ENCODE measurements at places on chromosomes 3 and 15.

DNA sequence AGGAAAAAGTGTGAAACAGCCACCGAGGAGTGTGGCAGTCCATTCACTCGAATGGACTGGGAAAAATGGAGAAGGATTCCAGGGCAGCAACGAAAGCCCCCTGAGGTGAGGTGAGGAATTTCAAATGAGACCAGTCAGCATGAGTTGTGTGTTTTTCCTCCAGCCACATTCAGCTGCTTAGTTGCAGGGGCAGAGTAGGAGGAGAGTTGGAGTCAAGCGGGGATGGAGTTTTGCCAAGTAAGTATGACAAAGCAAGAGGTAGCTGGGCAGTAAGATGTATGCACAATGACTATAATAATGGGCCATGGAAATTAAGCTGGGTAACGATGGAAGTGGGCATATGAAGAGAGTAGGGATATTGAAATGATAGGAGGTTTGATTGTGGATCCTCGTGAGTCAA, 64.4 kb downstream of the CCDC54 start:
- DNase-seq: no peak

DNA sequence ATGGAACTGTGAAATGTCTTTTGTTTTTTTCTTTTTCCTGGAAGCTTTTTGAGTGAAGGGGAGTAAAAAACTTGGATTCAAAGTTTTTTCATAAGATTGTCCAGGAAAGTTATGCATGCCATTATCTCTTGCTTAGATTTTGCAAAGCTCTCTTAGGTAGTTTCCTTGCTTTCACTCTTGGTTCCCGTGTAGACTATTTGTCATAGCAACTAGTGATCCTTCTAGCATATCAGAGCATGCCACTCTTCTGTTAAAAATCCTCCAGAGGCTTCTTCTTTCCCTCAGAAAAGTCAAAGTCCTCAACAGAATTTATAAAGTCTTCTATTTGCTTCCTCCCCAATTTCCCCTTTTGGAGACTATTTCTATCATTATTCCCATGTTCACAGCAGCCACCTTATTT, 21.1 kb downstream of the GTF2E1 start:
- no peak for DNase-seq

- no peak for DNase-seq
Measured at GRCh38 chr3:127911421-127911931, 3.6 kb upstream of the KBTBD12 start.

- DNase-seq: no peak
Measured at GRCh38 chr3:128933922-128934253, 54.5 kb downstream of the ACAD9 start.

DNA sequence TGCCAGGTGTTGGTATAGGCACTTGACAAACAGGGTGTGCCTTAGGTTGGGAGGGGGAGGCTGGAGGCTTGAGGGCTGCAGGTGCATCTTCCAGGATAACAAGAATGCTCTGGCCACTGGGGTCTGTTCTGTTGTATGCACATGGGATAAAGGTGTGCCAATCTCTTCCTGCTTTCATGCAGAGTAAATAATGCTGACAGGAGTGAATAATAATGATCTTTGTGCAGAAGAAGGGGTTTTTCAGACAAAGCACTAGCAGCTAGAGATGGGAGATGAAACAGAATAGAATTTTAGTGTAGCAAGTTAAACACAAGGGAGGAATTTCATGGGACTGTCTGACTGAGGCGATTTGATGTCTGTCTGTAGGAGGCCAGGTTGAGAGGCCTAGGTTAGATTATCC, 1.9 kb upstream of the ROPN1 start:
- DNase-seq: no peak

- no peak for DNase-seq
Measured at GRCh38 chr3:97895216-97895615, 73.4 kb downstream of the CRYBG3 start.

GRCh38 chr15:25715536-25716413, 147.4 kb downstream of the ATP10A start:
- DNase-seq: no peak

GRCh38 chr3:49805897-49806701, 3.0 kb downstream of the INKA1 start:
- DNase-seq: peak; percentile 34

GRCh38 chr15:55627730-55628368, 39.7 kb upstream of the PYGO1 start:
- DNase-seq: no peak

GRCh38 chr3:46095307-46095706, 68.0 kb upstream of the XCR1 start:
- DNase-seq: no peak

- DNase-seq: no peak
Measured at GRCh38 chr3:14000556-14000955, 120.7 kb upstream of the WNT7A start.

DNA sequence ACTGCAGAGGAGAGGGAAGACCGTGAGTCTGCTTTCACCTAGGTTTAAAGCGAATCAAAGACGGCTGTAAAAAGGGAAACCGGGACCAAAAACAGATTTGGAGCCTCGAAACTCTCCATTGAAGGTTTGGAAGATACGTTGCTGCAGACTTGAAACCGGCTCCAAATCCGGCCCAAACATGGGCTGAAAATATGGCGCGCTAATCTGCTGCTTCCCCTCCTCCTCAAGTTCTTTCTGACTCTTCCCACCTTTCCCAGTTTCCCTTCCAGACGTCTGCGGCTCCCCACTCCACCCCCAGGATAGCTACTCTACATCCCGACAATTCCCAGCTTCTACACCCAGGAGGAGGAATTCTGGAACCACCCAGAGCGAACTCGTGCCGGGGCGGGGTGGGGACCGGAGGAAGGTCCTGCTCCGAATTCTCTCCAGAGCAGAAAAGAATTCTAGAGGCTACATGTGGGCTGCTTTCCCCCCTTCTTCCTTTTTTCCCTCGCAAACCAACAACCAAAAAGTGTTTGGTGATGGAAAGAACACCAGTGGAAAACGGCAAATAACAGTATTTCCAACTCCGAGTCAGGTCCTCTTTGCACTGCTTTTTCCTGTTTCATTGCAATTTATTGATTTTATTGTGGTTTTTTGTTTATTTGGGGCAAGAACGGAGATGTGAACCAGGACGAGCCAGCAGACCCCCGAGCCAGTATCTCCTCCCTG, 8.5 kb downstream of the EOMES start:
- no peak for DNase-seq

- no peak for DNase-seq
Measured at GRCh38 chr3:160641665-160642309, 35.2 kb upstream of the ARL14 start.

DNA sequence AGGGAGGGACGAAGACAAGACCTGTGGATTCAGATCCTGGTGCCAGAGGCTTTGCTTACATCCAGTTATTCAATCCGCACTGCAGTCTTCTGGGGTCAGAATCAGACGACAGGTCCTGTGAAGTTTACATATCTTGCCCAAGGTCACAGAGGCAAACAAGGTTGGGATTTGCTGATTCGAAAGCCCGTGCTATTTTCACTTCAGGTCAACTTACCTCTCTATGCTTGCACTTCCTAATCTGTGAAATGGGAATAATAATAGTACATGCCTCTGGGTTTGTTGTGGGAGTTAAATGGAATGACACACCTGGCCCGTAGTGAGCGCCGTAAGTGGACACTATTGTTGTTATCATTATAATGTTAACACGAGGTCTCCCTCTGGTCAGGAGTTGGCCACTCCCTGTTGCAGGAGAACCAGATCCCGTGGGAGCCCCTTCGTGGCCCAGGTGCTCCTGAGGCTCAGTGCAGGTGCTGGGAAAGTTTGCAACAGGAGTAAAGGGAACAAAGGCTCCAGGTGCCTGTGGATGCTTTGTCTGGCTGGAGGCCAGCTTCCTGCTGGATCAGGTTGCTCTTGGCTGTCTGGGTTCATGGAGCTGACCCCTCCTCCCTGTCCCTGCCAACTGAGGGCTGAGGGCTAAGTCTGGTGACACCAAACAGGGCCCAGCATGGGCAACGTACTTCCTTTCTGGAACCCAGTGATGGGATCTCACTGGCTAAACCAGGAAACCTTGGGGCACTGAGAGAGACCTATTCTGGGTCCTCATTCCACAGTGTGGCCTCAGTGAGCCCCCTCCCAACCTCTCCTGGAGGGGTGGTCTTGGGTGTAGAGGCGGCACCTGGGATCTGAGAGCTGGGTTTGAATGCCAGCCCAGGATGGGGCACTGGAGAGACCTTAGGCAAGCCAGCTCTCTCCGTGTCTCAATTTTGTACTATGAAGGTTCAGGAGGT, 40.1 kb upstream of the SEMA4B start:
- DNase-seq: no peak

DNA sequence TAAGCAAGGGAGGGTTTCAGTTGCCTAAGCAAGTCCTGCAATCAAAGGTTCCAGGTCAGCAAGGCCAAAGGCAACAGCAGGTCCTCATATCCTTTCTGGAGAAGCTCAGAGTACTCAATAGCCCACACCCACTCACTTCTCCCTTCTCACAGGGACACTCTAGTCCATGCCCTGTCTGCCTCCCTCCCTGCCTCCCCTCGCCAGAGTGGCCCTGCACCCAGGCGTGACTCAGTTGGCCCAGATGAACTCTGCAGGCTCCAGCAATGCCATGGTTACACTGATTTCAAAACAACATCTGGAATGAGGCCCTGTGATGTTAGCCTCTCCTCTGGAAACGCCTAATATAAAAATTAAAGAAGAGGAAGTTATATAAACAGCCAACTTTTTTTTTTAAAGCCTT, 32.9 kb downstream of the IL16 start:
- DNase-seq: no peak

DNA sequence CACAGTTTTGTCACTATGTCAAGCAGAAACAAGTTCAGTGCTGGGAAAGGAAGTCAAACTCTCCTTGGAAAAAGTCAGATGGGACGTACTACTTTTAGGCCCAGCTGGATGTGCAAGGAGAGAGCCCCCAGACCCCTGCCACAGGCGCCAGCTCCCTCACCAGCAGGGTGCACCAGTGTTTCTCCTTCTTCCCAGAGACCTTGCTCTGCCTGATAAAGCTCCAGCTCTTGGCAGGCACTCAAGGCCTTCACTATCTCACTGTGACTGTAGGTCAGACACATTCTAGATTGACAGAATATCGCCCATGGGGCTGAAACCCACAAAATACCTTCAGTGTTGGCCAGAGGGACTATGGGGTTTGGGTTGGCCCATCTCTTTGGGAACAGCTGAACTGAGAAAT, 54.8 kb upstream of the CHRNB4 start:
- DNase-seq: no peak

GRCh38 chr3:112568642-112569041, 6.8 kb downstream of the SLC35A5 start:
- no peak for DNase-seq

GRCh38 chr15:47803767-47804166, 86.5 kb downstream of the SEMA6D start:
- DNase-seq: no peak

GRCh38 chr15:84811151-84811550, 6.0 kb upstream of the ALPK3 start:
- no peak for DNase-seq

DNA sequence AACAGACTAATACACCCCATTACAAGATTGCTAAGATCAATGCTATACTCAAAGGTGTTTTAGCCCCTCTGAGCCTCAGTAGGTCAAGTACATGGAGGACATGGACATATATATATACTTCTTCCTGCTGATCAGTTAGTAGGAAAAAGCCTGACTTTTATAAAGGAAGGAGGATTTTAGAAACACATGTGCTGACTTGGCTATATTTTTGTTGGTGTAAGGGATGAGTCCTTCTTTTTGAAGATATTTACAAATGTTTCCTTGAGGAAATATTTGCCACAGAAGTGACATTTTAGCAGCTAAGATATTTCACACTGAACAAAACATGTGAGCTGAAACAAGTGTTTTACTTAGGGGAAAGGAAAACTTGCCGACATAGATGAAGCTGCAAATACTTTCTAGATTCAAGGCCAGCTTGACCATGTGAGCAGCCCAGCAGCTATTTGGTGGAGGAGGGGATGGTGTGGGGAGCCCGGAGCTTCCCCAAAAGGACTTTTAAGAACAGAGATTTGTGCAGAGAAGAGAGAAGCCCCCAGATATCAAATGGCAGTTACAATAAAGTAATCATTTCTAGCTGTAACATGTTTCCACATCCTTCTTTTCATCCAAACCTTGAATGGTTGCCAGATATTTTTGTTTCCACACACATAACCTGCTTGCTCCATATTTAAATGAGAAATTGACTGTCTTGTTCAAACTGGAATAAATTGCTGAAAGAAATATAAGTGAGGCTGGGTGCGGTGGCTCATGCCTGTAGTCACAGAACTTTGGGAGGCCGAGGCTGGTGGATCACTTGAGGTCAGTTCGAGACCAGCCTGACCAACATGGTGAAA, 111.7 kb upstream of the NR2F2 start:
- DNase-seq: no peak

DNA sequence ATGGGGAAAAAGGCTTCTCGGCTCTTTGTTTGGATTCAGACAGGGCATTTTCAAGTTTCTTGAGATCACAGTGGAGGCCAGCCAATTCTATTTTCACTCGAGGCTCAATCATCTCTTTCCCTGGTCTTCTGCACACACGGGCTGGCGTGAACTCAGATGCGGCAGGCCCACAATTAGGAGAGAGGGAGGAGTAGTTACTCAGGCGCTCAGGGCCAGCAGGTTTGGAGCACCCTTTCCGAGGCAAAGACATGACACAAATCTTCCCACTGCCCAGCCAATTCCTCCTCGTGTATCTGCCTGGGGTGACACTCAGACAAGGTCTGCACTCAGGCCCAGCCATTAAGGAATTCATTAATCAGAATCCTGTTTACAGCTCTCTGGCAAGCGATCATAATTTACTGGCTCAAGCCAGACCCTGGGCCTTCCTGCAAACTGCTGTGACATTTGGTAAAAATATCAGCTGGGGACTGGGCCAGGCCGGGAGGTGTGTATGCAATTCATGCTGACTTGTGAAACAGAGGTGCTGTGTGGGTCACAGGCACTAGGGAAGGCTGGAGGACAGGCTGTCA, 68.1 kb upstream of the TLE3 start:
- DNase-seq: no peak

GRCh38 chr3:37729119-37729518, 132.6 kb upstream of the CTDSPL start:
- no peak for DNase-seq

GRCh38 chr3:39811561-39811960, 2.2 kb downstream of the MYRIP start:
- DNase-seq: no peak

GRCh38 chr15:39315206-39315850, 265.6 kb upstream of the THBS1 start:
- DNase-seq: no peak

- no peak for DNase-seq
Measured at GRCh38 chr3:37492977-37493471, 318.6 kb upstream of the LRRFIP2 start.

DNA sequence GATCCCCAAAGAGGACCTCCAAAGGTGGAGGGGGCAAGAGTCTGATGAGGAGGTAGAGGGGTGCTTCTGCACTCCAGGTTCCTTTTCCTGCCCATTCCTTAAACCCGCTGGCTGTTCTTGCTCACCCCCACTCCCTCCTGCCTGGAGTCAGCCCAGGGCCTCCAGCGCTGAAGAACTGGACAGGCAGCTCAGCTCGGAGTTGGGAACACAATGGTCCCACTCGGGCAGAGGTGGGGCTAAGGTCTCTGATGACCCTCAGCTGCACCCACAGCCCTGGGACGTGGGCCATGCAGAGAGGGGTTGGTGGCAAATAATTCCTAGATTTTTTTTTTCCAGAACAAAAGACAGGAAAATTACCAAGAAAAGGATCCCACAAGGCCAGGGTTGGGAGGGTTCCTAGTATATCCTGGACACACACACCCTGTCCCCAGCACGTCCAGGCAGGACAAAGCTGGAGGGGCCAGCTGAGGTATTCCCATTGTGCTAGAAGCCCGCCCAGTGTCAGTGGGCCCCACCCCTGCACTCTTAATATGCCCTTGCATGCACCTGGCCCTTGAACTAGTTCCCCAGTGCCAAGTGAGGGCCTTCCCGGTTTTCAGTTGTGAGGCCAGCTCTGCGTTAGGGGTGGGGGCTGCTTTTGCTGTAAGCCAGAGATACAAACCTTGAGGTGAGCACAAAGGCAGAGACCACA, 22.1 kb upstream of the IP6K2 start:
- DNase-seq: no peak
